ENCODE measurements at places on chromosomes 3 and 15. TPM values are rescaled to one million over a fixed set of nuclear protein-coding genes. Genes with fewer than 3 reads are reported as not detected.

DNA sequence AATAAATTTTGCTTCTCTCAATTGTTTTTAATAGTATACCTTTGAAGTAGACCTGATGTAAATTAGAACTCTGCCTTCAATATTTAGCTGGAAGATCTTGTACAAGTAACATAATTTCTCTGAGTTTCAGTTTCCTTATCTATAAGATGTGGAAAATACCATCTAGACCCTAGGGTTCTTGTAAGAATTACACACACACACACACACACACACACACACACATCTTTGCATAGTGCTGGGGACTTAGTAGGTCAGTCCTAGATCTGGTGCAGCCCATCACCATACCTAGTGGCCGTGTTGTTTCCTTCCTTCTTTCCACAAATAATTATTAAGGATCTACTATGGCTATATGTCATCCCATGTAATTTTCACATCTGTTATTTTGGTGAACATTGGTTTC, 11.0 kb downstream of the TRAT1 start:
- DNase-seq, result peak; percentile 79

DNA sequence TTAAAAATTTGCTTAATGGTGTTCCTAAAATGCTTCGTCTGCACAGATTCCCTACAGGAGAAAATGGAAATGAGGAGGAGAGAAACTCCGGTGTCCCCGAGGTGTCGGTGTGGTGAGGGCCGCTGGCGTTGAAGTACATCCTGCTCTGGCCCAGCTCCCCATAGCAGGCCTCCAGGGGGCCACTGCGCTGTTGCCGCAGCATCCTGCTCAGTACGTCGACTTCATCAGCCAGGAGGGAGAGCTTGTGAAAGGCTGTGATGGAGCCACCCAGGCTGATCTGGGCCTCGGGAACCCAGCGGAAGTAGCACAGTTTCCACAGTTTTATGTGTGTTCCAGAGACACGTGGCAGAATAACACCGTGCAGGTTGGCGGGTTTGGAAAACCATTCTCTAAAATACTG, 37.8 kb downstream of the FAN1 start:
- no peak for DNase-seq

GRCh38 chr15:57923750-57924149, 141.8 kb downstream of the ALDH1A2 start:
- DNase-seq, result no peak

DNA sequence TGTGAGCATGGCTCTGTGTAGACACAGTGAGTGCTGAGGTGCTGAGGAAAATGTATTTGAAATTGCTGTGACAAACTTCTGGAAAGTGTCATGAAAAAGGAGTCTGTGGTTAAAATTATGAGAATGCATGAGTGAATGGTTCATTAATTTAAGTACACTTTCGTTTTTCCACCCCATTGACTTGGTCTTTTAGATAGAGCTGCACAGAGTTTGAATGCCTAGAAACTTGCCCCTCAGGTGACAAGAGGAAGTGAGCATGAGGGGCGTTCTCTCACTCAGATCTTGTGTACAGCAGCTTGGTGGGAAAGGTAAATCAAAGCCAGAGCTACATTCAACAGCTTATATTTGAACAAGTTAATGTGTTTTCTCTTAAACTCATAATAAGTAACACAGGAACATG, 296.8 kb downstream of the WDR72 start:
- DNase-seq, result no peak

GRCh38 chr15:73142802-73143762, 90.8 kb downstream of the NEO1 start:
- DNase-seq, result peak; percentile 58

NDUFB4 gene
- 116 TPM for total RNA-seq

DNA sequence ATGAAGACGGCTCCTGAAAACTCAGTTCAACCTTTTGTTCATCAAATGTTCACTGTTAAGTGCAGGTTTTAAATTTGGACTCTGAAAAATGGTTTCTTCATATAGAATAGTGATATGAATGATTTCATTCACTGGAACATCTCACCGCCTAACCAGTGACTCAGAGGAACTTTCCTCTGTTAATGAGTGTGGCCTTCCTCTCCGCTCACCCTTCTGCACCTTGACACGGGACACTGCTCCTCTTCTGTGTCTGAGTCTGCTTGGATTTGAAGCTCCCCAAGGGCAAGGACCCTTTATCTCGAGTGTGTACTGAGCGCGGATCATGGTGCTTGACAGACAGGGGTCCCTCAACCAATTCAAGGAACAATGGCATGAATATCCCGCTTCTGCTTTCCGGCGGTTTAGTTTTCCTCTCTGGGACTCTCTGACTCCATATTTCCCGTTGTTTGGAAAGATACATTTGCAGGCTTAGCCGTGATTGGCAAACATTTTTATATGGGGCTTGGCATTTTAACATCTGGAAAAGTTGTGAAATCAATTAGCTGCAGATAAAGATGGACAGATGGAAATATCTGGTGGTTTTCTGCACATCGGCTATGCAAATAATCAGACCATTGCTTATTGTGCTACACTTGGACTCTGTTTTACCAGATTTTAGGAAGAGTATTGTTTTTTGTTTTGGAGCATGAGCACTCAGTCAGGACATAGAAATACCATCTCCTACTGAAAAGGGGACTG, 20.9 kb downstream of the KBTBD8 start:
- DNase-seq, result peak; percentile 40

CKMT1B gene
- 0.66 TPM for total RNA-seq

DNA sequence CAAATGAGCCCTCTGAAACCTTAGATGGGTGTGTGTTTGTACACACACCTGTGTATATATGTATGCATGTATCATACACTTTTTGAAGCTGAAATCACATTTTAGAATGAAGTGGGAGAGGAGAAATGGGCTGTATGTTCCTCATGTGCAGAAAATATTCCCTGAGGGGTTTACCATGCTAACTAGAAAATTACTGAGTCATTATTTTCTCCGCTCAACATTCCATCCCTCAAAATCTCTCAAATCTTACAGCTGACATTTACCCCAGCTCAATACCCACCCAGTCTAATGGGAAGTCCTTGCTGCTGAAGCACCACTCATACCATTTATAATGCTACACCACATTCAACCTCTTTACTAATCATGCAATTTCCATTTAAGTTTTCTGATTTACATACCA, 138.6 kb downstream of the P2RY1 start:
- no peak for DNase-seq

DNA sequence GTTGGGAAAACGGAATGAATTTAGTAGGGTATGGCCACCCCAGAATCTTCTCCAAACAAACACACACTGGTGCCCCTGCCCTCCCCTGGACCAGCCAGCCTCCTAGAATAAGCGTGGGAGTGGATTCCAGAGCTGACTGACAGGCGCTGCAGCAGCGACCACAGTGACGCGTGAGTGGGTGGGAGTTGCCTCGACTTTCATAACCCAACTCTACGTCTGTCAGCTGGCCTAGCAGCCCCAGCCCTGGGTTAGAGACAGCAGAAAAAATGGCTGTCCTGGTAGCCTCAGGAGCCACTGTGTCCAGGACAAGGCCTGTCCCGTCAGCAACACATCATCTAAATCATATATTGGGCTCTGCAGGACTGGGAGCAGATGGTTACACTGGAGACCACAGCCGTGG, 10.0 kb downstream of the PLA2G4B start:
- DNase-seq, result no peak

DNA sequence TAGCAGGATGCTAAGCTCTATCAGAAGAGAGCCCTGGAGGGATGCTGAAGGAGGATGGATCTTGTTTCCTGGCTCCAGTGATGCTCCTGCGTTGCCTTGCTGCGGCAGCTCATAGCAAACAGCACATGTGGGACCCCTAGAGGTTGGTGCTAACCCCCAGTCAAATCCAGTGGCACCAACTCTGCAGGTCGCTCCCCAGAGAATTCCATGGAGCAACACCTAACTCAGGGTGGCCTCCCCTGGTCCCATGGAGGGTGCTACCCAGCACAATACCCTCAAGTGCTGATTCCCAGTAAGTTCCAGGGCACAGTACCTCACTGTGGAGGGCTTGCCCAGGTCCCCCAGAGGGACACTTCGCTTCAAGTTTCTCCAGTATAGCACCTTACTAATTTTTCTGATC, 231.2 kb downstream of the NEK10 start:
- no peak for DNase-seq

DNA sequence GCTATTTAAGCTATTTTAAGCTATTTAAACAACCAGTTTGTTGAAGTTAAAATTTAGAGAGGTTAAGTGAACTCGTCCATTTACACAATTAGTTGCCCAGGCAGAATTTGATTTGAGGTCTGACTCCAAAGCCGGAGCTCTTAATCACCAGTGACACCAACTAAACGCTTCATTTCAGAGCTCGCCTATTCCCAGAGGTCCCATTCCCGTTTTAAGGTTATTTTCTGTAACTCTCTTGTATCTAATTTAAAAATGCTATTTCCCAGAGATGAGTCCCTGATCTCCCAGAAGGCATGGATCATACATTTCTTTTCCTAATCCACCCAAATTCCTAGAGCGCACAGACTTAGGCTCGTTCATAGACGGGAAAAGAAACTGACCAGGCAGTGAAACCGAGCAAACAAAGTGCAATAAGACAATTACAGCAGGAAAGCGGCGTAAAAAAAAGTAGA, 904 bp upstream of the MCTP2 start:
- DNase-seq, result no peak

DNA sequence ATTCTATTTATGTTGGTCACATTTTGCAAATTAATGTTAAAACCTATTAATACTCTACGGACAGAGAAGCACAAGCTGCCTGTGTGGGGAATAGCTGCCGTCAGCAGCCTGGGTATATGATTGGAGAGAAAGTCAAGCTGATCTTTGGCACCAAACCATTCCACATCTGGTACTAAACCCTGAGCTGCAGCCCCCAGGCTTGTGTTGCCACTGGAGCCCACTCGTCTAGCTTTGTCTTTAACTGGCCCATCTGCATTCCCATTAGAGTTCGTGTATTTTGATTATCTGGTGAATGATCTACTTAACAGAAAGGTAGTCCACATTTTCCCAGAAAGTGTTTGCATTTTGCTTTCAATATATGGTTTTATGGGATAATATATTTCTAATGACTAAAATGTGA, 5.4 kb downstream of the NDUFB4 start:
- DNase-seq, result no peak

DNA sequence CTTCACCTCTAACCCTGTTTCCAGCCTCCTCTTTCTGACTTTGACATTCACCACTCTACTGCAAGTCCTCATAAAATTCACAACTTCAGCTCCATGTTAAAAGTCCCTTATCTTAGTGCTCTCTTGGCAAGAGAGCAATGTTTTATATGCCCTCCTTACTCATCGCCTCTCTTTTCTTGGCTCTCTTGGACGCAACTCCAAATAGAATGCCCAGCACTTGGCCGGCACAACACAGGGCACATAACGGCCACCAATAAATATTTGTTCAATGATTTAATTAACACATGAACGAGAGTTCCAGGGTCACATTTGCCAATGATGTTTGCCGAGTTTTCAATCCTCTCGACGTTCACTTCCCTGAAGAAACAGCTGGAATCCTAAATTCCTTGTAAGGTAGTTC, 401.4 kb downstream of the ROBO1 start:
- no peak for DNase-seq

- no peak for DNase-seq
These were observed 506.5 kb upstream of the TBL1XR1 start for GRCh38 chr3:177703788-177704187.

GRCh38 chr3:49718858-49719213, 648 bp downstream of the AMIGO3 start:
- no peak for DNase-seq

GRCh38 chr15:68447209-68447608, 15.2 kb upstream of the ITGA11 start:
- DNase-seq, result no peak

DNA sequence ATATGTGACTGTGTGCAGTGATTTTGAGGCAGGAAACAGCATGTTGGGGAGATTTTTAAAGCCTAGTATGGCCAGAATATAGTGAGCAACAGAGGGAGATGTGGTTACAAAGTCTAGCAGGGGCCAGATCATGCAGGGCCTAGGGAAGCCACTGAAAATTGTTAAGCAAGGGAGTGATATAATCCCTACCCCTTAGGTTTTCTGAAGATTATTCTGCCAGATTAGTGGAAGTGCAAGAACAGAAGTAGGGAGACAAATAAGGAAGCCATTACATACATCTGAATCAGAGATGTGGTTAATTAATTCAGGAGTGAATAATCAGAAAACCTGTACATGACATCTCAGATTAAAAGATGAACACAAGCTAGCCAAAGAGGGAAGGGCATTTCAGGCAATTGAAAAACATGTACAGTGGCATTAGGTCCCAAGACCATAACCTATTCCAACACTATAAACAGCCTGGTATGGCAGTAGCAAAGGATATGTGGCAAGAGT, 54.8 kb downstream of the MSL2 start:
- no peak for DNase-seq

DNA sequence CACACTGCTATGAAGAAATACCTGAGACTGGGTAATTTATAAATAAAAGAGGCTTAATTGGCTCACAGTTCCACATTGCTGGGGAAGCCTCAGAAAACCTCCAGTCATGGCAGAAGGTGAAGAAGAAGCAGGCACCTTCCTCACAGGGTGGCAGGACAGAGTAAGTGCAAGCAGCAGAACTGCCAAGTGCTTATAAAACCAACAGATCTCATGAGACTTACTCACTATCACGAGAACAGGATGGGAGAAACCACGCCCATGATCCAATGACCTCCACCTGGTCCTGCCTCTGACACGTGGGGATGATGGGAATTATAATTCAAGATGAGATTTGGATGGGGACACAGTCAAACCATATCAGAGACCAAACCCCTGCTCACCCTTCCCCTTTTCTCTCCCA, 75.0 kb downstream of the TRIM69 start:
- DNase-seq, result no peak

DNA sequence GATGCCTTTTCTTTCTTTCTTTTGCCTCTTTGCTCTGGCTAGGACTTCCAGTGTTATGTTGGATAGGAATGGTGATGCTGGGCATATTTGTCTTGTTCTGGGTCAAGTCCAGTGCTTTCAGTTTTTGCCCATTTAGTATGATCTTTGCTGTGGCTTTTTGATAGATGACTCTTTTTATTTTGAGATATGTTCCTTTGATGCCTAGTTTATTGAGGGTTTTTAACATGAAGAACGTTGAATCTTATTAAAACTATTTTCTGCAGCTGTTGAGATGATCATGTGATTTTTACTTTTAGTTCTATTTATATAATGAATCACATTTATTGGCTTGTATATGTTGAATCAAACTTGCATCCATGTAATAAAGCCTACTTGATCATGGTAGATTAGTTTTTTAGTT, 363.8 kb upstream of the RASGRP1 start:
- no peak for DNase-seq

ATP13A5 gene
- total RNA-seq, result not detected

CSTA gene
- total RNA-seq, result not detected

GRCh38 chr3:8932507-8932906, 30.8 kb downstream of the RAD18 start:
- DNase-seq, result no peak

CPA3 gene
- not detected for total RNA-seq

- peak; percentile 83 for DNase-seq
These were observed 98.6 kb downstream of the TPRG1 start for GRCh38 chr3:189270248-189270832.

DNA sequence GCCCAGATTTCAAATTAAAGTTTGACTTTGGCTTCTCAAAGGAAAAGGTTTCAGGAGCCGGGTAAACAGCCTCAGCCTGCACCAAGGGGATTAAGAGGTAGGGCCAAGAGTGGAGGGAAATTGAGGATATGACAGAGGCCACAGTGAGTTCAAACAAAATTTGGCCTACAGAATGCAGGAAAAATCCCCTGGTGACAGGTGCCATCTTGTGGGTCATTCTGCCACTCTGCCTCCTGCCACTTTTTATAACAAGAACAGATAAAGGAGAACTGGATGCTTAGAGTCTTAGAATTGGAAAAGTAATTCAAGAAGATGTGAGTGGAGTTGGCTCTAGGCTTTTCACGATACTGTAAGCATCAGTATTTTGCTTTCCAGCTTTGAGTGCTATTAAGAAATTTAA, 253.2 kb downstream of the NR2F2 start:
- DNase-seq, result no peak

All from activated CD4-positive, alpha-beta T cell treated with anti-CD3 and anti-CD28 coated beads, Interleukin-2, amount 10 ng/mL, durations not matched to agents 24 days and 14 days (primary cell).